ENCODE measurements at places on chromosomes 16 and 17.

DNA sequence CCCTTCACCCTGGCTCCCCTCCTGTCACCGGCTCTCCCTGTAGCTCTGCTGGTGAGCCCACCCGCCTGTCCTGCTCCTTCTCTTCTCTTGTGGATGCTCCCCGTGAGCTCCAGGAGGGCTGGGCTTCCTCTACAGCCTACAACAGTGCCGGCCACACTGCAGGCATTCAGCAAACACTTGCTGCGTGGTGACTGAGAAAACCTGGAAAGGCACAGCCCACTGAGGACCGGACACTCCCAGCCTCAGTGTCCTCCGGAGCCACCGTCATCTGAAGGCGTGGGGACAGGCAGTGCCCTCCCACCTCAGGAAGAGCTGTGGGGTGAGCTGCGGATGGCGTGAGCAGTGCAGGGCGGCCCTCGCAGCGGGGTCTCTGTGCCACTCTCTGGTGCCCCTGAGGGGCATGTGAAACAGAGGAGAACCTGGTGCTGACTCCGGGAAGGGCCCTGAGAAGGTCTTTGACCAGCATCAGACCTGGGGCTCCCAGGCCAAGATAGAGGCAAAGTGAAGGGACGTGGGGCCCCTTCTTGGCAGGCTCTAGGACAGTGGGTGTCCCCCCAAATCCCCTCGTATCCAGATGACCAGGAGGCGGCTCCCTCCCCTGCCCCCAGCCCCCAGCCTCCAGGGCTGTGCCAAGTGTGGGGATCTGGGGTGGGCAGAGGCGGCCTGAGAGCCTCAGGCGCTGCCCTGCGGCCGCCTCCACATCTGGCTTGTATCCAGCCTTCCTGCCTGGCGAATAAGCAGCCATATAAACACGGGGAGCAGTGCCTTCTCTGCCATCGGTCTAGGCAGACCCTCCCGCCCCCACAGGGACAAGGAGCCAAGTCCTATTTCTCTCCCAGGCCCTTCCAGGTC is 44.0 kb upstream of the PABPN1L start:
- DNase-seq: no peak

GRCh38 chr17:82353484-82353883 is 5.6 kb upstream of the TEX19 start:
- DNase-seq: no peak

- no peak for DNase-seq
Observed at GRCh38 chr16:23334950-23335349, 32.8 kb downstream of the SCNN1B start.

- peak; percentile 65 for DNase-seq
Observed at GRCh38 chr17:39225959-39226683, 376 bp upstream of the STAC2 start.

GRCh38 chr17:31392856-31393748 is 1.6 kb downstream of the RAB11FIP4 start:
- DNase-seq: no peak

GRCh38 chr17:2137342-2138098 is 82.6 kb downstream of the HIC1 start:
- no peak for DNase-seq

- DNase-seq: no peak
Observed at GRCh38 chr16:55482056-55482455, 3.1 kb downstream of the MMP2 start.

- DNase-seq: no peak
Observed at GRCh38 chr17:40419559-40420331, 2.0 kb upstream of the TOP2A start.

- no peak for DNase-seq
Observed at GRCh38 chr16:84940670-84941551, 70.4 kb downstream of the ZDHHC7 start.

DNA sequence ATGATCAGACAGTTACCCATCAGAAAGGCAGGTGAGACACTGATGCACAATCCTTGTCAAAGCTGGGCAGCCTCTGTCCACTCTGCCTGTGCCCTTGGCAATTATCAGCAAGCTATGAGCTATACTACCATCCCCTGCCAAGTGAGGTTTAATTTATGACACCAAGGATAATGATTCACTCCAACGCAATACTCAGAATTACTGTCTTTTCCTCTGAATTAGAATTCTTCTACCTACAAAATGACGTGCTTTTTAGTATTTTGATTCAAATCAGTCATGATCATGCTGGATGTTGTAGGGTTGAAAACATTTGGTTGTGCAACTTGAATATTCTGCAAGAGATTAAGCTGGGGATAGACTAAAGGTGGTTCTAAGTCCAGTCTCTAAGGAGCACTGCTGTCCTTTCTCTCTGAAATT is 116.8 kb upstream of the SOX9 start:
- DNase-seq: no peak

GRCh38 chr16:24900230-24900629 is 54.5 kb downstream of the SLC5A11 start:
- DNase-seq: no peak

DNA sequence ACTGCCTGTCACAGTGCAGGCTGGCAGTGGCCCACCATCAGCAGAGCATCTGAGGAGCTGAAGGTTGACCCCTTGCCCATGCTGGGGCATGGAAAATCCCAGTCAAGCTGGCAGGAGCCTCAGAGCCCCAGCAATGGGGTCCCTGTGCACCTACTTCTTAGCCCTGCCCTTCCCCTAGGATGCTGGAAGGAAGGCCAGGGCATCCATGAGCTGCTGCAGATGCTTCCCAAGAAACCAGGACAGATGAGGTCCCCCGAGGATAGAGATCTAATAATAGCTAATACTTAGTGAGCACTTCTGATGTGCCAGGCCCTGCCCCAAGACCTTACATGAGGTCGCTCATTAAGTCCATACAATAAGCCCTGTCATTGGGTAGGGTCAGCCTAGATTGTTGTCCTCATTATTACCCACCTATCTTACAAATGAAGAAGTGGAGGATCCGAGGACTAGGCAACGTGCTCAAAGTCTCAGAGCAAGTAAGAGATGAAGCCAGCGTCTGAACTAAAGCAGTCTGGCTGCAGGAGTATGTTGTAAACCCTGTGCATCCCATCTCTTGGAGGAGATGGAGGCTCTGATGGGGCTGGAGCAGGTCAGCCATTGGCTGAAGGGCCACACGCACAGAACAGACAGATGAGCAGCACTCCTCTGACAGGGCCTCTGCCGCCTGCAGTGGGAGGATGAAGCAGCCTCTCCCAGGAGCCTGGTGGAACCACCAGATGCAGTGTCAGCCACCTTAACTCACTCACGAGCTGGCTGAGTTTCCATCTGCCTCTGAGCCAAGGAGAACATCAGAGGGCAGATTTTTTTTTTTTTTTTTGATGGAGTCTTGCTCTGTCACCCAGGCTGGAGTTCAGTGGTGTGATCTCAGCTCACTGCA is 175.4 kb downstream of the WSCD1 start:
- no peak for DNase-seq

DNA sequence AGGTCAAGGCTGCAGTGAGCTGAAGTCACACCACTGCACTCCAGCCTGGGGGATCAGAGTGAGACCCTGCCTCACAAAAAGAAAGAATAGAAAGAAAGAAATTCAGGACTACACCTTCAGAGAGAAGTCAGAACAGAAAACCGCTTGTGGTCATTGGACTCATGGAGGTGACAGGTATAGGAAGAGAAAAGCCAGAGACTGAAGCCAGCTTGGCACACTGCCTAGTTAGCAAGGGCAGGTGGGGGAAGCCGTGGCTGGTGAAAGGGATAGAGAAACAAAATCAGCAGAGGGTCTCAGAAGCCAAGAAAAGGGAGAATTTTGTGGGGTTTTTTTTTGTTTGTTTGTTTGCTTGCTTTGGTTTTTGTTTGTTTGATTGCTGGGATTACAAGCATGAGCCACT is 32.9 kb upstream of the SKAP1 start:
- DNase-seq: no peak

GRCh38 chr17:6046931-6047330 is 23.2 kb upstream of the WSCD1 start:
- no peak for DNase-seq

DNA sequence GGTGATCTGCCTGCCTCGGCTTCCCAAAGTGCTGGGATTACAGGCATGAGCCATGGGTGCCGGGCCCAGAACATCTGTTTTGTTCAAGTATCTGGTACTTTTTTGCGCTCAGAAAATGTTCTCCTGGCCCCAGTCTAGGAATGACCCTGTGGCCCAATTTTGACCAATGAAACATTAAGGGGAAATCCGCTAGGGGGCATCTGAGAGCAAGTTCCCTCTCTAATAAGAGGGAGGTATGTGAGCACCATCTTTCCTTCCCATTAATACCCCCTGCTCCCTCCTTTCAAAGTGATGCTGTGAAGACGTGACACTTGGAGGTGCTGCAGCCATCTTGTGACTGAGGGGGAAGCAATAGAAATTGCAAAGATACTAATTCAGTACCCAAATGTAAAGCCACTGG is 16.5 kb upstream of the CLEC3A start:
- no peak for DNase-seq

DNA sequence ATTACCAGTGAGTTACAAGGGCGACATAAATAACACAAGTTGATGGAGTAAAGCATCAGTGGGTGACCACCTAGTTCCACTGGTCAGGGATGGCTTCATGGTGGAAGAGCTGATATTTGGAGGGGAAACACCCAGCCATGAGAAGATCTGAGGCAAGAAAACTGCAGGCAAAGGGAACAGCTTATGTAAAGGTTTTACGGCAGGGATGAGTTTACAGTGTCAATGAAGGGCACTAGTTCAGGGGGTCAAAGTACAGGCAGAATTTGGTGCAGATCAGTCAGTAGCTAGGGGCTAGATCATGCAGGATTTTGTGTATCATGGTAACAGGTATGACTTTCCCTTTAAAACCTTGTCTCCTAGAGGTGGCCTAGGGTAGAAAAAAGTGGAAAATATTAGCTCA is 339.6 kb downstream of the PMP22 start:
- no peak for DNase-seq

GRCh38 chr16:30335598-30336474 is 19.3 kb downstream of the CD2BP2 start:
- DNase-seq: no peak

DNA sequence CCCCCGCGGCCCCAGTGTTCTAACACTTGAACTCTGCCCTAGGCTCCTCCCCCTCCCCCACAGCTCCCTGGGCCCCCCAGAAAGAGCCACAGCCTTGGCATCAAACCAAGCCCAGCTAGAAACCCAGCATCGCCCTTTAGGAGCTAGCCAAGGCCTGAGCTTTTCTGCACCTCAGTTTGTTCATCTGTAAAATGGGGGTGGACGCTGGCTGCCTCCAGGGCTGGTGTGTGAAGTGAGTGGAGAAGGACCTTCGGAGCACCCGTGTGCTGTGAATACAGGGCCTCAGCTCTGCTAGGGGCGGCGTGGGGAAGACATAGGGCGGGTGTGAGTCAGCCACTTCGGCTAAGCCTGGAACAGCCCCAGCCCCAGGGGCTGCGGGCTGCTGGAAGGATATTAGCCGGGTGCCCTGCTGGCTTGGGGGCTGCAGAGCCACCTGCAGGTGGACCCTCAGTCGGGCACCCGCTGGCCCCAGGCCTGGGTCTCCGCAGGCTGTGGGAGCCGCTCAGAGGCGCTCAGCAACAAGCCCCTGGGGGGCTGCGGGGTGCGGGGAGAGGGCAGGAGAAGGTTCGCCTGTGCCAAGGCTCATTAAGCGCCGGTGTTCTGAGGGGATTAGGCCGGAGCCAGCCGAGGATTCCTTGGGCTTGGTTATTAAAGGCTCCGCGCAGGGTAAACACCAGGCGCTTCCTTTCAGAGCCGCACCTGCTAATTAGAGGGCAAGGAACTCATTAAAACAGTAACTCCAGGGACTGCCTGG is 217.0 kb upstream of the CIBAR2 start:
- no peak for DNase-seq

DNA sequence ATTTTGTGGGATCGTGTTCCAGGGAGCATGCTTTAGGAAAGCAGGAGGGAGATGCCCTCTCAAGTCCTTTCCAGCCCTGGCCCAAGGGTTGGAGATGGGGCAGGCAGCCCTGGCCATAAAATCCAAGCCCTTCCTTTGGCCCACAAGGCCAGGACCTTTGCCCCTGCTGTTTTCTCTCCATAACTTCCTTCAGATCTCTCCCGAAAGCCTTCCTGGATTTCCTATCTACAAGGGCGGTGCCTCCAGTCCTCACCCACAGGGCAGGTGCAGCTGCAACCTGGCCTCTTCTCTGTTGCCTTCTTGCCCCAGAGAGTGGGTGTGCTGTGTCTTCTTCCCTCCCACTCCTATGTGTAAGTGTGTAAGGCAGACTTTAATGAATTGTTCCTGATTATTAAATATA is 8.5 kb upstream of the PDP2 start:
- DNase-seq: no peak

DNA sequence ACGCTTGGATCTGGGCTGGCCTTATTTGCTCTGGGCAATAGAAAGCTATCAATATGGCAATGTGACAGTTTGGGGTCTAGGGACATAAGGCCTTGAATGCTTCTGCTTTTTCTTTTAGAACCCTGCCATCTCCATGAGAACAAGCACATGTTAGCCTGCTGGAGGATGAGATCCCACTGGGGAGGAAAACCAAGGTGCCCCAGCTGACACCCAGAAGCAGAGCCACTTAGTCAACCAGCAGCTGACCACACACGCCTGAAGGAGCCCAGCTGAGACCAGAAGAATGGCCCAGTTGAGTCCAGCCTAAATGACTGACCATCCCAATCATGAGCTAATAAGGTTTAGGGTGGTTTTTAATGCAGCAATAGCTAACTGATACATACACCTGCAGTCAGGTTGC is 171.2 kb downstream of the AHSP start:
- DNase-seq: no peak

DNA sequence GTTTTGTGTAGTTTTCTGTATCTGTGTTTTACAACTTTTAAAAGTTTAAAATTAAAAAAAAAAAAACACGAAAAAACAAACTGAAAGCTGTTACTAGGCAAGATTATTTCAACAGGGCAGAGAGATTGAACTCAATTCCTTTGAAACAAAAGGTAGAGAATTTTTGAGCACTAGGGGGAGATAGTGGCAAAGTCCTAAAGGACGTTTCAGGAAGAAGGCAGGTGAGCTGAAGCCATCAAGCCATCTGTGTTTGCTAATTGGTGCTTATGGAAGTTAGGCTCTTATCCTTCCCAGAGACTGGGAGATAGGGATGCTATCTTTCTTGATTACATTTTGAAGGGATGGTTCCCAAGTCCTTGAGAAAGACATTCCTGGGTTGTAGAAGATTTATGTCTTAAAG is 70.6 kb upstream of the CLEC3A start:
- no peak for DNase-seq

DNA sequence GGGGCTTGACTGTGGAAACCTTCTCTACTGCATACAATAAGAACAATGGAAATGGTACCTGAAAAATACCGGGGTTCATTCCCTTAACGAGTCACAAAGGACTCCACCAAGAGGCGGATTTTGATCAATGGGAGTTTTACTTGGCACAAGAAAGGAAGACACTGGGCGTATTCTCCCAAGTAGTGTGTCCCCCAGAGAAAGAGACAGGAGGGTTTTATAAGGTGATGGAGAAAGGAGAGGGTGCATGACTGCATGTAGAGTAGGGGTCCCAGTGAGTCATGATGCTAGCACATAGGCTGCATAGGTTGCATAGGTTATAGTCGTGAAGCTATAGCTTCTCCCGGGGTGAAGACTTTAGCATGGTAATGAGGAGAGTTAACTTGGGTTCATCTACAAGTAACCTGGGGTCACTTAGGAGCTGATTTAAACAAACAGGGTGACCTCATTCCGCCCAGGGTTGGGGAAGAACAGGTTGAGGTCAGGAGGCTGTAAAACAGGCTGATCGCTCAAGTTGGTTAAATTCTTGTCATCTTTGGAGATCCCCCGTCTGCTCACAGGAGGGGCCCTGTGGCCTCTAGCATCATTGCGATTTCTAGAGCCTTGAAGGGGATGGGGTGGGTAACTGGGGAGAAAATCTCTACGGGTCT is 1.5 kb downstream of the MPV17L start:
- no peak for DNase-seq
